ENCODE measurements at places on chromosomes 3 and 15.
A peak's percentile ranks its signal among the peaks of the same experiment; 100 is the strongest.

DNA sequence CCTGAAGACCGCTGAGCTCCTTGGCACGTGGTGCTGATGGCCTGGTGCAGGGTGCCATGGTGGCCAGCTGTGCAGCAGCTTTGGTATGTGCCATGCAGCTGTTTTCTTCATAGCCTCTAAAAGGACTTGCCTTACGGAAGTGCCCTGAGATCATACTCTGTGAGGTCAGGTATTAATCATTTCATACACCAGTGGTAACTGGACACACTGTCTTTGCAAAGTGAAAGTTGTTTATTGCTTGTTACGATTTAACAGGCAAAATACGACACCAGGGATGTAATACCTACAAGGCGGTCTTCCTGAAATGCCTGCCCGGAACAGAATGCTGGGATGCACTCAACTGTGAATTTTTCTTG is 184.6 kb downstream of the ATP10A start:
- DNase-seq: no peak

DNA sequence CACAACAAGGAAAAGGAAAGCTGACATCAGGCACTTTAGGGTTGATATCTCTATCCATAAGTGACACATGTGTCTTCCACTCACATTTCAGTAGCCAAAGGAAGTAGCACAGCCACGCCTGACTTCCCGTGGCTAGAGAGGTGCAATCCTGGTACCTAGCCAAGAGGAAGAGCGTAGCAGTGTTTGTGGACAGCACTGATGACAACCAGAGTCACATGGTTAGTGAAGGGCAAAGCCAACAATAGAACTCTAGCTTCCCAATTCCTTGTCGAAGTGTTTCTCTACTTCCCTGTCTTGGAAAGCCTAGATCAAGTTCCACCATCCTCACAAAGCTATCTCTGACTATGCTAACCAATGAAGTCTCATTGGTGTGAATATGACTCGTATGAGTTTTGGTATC is 189.2 kb downstream of the RSL24D1 start:
- no peak for DNase-seq

GRCh38 chr15:63892794-63893441 is 59.2 kb upstream of the HERC1 start:
- no peak for DNase-seq

DNA sequence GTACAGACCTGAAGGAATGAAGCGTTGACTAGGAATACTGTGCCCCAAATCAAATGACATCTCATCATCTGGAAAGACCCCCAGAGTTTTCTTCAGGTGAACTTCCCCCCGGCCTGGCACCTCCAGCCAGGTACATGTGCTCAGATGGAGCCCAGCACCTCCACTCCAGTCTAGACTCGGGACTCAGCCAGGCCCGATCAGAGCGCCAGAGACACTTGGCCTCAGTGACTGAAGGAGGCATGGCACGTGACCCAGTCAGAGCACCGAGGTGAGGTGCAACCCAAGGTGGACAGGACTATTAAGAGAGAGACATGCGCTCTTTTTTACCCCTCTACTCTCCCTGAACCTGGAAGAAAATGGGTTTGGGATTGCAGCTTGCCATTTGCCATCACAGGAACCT is 48.5 kb downstream of the CD47 start:
- no peak for DNase-seq

GRCh38 chr15:41940441-41940857 is 31.9 kb downstream of the EHD4 start:
- DNase-seq: no peak

DNA sequence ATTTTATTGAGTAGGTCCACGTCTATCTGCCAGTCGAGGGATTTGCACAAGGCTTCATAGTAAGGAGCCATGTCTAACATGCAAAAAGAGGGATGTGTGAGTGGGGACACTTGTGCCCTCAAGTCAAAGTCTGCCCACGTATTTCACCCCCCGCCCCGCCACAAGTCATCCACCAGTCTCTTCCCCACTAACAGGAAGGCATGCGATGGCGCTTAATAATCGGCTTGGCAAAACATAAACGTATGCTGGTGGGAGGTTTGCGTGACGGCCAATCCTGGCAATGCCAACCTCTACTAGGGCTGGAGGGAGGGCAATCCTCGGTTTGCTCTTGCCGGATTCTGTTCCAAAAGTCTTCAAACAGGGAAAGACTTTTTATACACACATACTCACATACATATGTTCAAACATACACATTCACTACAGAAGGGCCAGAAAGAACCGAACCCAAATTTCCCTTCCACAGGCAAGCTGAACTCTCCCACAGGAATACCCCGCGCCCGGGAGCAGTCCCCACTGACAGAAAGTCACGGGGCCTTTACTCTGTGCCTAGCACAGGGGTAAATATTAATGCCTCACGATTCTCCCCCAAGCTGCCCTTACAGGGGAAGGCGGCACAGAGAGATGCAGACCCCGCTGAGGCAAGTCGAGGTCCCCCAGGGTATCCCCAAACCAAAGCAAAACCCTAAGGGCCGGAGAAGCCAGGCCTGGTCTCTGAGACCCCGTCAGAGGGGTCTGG is 675 bp downstream of the PSMD6 start:
- DNase-seq: no peak

GRCh38 chr3:127072971-127073783 is 90.3 kb downstream of the PLXNA1 start:
- no peak for DNase-seq

DNA sequence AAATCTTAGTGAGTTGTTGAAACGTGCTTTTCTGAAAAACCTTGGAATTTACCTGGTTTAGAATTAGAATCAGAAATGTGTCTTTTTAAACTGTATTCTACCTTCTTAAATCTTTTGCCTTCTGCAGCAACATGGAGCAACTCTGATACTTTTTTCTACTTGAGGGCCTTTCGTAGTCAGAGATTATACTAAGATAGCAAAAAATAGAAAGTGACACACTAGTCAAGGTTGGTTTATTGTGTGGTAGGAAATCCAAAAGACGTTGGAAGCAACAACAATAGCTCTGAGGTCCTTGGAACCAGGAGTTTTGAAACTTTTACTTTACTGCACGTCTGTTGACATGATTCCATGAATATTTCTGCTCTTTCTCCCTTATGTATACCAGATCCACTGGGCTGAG is 294.9 kb downstream of the LPP start:
- no peak for DNase-seq

DNA sequence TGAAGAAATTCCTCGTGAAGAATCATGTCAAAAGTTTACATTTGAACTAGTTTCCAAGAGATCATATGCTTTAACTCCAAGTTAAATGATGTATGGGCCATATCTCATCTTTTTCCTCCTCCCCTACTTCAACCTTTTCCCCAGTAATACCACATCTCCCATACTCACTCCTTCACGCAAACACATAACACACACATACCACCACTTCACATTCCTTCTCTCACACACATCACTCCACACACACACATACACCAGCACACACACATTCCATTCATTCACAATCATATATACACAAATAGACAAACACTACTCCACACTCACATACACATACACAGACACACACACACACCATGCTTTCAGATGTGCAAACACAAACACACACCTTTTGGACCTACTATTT is 769.0 kb upstream of the NR2F2 start:
- no peak for DNase-seq

GRCh38 chr3:5768281-5768945 is 580.9 kb downstream of the EDEM1 start:
- DNase-seq: no peak

DNA sequence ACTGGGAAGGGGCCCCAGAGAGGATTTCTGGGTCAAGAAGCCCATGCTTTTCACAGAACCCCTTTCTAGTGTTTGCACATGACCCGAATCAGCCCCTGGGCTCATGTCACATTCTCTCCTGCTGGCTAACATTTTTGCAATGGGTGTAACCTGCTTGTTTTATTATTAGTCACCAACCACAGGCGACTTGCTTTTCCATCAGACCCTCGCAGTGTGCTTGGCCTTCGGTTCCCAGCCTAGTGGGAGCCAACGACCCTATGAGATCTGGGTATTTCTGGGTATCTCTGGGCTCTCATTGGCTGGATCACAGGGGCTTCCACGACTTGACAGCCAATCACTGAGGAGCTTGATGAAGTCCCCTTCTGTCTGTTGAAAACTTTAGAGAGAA is 11.0 kb upstream of the FBLN2 start:
- no peak for DNase-seq

- peak; percentile 65 for DNase-seq
These were observed at the start of gene UBE2Q2 for GRCh38 chr15:75842722-75843677. UBE2Q2 (plus strand) TSS chr15:75843447; CDS start chr15:75843667, 220 bp downstream.

- no peak for DNase-seq
These were observed 181.0 kb upstream of the FEZF2 start for GRCh38 chr3:62554264-62554799.

DNA sequence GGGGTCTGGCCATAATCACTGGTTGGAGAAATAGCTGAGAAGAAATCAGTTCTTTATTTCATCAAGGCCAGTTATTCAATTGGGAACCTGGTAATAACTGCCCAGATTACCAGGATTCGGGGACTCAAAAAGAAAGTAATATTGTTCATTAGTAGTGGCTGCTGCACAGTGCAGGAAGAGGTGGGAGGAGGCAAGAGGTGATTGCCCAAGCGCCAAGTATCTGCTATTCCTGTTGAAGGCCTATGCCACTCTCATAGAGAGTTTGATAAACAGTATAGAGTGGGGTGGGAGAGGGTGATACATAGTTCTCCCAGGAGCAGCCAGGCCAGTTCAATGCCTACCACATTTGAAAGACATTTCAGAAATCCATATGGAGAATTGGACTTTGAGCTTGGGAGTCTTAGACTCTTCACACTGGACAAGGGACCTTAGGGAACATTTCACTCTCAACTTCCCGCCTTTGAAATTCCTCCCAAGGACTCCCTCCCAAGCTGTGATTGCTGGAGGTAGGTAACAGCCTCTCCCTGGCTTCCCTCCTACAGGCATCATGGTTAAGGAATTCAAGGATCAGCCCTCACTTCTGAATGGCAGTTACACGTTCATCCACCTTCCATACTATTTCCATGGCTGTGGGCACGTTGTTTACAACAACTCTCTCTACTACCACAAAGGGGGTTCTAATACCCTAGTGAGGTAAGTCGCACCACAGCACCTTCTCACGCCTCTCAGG is 59.8 kb downstream of the GLDN start:
- no peak for DNase-seq

GRCh38 chr3:182124187-182124586 is 412.5 kb downstream of the SOX2 start:
- DNase-seq: no peak

Data from GM19239 (cell line).